Neural progenitor cell (in vitro differentiated cells): ENCODE measurements at places on chromosomes 6 and 20. TPM values are rescaled to one million over a fixed set of nuclear protein-coding genes. Genes with fewer than 3 reads are reported as not detected.

Gene LINC00237
- not detected in 2 replicates for total RNA-seq

DNA sequence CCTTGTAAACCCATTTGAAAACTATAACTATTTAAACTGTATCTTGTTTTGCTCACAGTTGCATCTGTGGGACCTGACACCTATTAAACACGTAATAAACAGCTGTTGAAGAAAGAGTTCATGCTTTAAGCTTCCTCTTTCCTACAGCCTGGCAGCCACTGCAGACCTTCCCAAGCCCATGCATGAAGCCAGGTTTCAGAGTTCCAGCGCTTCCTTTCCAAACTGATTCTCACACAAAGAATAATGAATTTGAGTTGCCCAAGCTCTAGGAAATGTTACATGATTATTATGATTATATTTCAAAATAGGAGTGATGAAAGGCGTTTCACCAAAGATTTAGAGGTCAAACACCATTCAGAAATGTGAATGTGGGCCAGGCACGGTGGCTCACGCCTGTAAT, 3.7 kb downstream of the AGPAT4 start:
- H3K36me3 ChIP-seq: no peaks in the 10 kb centered on the region
- no peak overlapping the region for H3K4me3 ChIP-seq
- no peak overlapping the region for H3K27ac ChIP-seq

Gene PTGIS
- total RNA-seq: 31.3 and 35.6 TPM in 2 replicates

Gene PGC
- not detected in 2 replicates for total RNA-seq

GRCh38 chr6:3213334-3213695, 14.1 kb downstream of the TUBB2B start:
- H3K4me1 ChIP-seq: peaks cover 12% of the 10 kb centered on the region
- DNase-seq: no peak
- H3K4me3 ChIP-seq: no peak overlapping the region
- H3K27me3 ChIP-seq: no peaks in the 10 kb centered on the region
- no peak overlapping the region for H3K27ac ChIP-seq
